Fibroblast of skin of left biceps (primary cell): ENCODE measurements at places on chromosomes 7 and 10.

GRCh38 chr10:85612833-85613232 lies 753.8 kb downstream of the GRID1 start:
- DNase-seq = no peak

DNA sequence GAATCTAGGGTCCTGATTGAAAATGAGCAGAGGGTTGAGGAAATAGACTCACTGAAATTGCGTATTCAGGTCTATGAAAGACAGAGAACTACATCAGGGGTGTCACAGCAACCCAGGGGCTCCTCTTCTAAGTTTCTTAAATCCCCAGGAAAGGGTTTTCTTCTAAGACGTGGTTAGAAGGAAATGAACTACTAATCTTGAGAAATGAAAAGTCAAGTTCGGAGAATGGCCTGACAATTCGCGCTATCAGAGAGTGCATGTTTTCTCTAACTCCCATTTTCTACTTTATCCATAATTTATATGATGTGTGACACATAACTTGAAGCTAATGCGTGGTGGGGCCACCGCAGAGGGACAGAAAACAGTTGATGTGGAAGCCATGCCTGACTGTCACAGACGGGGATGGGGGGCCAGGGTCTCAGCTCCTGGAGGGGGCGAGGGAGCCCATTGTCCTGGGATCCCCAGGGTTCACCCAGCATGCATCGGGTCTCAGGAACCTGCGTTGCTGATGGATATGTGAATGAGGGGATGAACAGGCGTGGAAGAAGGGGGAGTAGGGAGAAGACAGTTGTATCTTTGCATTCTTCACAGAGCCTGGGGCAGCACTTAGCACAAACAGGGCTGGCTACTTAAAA lies 86.3 kb downstream of the PTPRE start:
- no peak for DNase-seq

DNA sequence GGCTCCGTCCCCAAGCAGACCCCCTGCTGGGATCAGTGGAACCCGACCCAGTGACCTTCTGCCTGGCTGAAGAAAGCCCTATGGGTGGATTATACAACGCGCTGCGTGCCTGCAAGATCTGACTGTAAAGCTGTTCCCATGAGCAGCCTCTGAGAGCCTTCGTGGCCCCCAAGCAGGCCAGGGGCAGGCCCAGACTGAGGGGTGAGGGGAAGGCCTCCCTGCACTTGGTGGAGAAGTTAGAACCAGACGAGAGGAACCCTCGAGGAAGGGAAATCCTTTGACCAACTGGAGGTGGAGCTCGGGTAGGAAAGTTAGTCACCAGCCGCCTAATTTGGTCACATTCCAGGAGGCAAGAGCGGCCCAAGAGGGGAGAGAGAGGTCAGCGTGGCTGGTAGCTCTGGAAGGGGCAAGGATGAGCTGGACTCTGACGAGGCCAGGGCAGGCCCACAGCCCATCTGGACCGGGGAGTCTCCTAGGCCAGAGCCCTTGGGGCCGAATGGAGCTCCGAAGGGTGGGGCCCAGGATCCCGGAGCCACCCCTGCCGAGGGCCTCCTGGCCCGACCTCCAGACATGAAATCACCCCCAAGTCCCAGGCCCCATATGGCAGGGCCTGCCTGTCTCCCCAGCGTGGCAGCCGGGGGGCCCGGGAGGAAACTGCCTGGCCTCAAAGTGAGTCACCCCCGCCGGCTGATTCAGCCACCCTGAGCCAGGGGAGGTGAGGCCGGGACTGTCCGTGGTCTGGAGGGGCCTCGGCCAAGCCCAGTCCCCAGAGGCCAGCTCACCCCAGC lies 23.3 kb upstream of the PDGFA start:
- DNase-seq = no peak

DNA sequence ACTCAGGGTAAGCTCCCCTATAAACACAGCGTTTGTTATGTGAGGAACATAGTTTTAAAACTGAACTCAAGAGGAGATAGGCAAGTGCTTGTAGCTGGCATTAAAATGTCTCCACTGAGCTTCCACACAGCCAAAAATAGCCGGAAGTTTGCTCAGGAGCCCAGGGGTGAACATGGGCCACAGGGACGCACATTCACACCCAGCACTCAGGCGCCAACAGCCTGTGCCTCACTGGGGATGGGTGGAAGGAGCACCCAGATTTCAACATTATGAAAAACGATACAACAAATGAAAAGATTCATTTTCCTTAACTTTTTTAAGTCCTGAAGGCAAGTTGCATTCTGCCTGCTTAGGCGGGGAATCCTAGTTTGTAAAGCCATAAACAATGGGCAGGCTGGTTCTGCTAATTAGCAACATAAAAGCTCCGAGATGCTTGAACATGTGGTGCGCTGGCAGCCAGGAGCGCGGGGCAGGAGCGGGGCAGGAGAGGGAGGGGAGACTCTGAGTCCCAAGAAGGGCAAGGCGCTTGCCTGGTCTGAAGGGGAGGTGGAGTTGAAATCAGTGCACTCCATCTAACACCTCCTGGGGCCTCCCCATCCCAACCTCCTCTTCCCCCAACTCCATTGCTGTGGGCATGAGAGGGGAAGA lies 235.9 kb downstream of the COBL start:
- DNase-seq = no peak

- DNase-seq = no peak
Measured at GRCh38 chr7:32462977-32463376, 27.2 kb downstream of the LSM5 start.

DNA sequence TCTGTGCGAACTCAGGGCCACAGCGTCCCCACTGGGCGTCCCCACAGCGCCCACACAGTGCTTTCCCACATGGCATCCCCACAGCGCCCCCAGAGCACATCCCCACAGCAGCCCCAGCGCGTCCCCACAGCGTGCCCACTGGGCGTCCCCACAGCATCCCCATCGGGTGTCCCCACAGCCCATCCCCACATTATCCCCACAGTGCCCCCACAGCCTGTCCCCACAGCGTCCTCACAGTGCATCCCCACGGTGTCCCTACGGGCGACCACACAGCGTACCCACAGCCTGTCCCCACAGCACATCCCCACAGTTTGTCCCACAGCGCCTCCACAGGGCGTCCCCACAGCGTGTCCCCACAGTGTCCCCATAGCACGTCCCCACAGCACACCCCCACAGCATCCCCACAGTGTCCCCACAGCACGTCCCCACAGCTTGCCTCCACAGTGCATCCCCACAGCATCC lies 131.6 kb downstream of the ACTR3B start:
- no peak for DNase-seq
